Omental fat pad (tissue), 4 donors: ENCODE measurements at places on chromosomes 3 and 15.

DNA sequence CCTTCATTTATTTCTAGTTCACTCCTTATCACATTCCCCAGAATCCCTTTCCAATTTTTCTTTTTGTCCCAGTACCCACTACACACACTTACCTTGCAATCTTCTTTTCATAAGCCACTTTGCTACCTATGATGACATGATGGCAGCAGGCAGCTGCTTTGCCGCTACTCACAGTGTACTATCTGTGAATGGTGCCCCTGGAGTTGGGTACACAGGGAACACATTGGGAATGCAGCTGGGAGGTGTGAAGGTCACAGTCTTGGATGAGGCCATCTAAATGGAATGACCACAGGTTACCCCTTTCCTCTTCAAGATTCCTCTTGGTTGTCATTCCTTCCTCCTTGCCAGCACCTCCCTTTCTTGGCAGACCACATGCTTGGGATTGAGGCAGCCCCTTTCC is 20.8 kb upstream of the TNIK start:
- DNase-seq: no peak

GRCh38 chr3:191030491-191030890 is 168.0 kb upstream of the GMNC start:
- DNase-seq: no peak

- no peak for DNase-seq
Observed at GRCh38 chr3:114207768-114208167, 28.9 kb upstream of the DRD3 start.

- DNase-seq: no peak
Observed at GRCh38 chr3:154458560-154458959, 28.6 kb upstream of the GPR149 start.

- DNase-seq: no peak
Observed at GRCh38 chr15:101532865-101533264, 43.4 kb upstream of the PCSK6 start.

DNA sequence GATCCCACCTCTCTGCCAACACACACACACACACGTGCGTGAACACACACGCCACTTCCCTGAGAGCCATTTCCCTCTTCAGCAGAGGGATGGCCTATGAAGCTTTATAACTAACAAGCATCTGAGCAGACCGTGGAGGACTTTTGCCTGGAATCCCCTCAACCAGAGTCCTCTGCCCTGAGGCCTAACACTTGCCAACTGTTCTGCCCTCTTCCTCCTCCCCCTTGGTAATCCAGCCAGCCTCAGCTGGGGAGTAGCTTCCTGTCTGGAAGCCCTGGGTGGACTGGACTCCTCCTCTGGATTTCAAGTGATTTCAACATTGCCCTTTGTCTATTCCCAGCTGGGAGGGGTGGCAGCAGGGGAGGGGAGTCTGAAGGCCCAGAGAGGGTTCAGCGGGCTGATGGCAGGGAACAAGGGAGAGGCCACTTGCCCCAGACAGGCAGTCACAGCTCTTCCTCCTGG is 68.4 kb upstream of the HACD2 start:
- no peak for DNase-seq

GRCh38 chr15:76994971-76995945 is at the start of gene PSTPIP1:
Gene PSTPIP1, plus strand, starts transcription at chr15:76995126. Its CDS starts 448 bp downstream, at chr15:76995574.
- DNase-seq: no peak

DNA sequence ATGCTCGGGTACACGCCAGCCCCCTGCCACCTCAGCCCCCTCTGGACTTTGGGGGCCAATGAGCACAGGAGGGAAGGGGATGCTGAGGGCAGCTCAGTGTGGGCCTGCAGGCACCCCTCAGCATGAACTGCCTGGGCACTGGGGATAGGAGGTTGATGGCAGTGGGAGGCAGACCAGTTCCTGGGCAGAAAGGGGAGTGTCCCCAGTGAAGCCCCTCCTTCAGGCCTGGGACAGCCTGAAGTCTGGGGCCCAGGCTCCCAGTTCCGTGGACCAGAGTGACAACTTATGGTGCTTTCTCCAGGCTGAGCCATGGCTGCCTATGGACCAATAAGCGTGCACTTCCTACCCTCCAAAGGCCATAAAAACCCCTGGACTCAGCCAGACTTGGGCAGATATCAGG is 63.3 kb upstream of the IMPG2 start:
- no peak for DNase-seq

DNA sequence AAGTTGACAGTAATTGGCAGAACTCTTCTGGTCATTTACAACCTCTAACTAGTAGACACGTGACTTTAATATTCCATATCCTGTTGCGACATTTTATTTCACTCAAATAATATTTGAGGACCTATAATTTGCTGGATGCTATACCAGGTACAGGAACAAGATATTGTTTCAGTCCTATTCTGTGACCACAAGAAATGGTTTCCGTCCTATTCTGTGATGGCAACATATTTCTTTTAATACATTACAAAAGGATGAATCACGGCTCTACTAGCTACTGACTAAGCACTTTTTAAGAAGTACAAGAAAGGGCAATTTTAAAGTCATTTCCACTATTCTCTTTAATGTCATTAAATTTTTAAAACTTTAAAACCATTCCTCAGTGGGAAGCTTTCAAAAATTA is 400.2 kb downstream of the CNTN3 start:
- DNase-seq: no peak

DNA sequence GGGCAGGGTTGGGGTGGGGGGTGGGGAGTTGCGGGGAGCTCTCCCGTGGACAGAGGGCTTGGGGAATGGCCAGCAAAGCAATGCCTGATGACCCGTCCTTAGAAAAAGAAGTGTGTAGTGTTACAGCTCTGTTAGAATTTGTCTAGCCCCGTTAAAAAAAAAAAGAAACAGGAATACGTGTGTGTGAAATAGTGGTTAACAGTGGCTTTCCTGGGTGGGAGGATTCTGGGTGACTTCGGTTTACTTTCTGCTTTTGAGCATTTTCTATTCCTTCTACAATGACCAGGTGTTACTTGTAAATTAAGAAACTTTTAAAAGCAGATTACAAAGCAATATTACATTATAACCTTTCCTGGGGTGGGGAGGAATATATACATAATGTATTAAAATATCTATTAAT is 25.0 kb downstream of the H1-8 start:
- DNase-seq: no peak

DNA sequence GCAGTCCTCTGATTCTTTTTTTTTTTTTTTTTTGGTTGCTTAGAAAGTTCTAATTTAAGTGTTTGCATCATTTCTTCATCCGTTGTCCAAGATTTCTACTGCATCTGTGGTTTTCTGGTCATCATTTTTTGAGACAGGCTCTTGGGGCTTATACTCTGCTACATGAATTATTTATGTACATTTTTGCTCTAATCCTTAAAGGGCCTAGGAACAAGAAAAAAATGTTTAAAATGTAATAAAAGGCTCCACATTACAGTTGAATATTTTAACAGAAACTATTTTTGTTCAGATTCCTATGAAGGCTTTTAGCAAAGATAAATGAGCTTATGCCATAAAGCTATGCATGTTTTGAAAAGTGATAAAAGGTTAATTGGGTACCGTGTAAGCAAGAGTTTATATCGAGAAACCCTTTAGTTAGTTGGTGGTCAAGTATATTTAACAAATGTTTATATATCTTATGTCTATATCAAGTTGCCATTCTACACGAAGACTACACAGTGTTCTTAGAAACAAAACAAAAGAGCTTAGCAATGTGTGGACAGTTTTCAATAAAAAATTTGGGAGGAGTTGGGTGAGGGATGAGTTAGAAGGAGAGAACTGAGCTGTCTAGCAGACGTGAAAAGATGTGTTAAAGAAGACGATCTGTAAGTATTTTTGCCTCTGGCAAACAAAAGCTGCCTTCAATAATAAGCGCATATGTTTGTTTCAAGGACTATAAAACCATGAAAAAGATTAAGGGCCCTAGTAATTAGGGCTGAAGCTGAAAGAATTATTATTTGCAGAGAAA is 563.6 kb upstream of the NAALADL2 start:
- DNase-seq: no peak

DNA sequence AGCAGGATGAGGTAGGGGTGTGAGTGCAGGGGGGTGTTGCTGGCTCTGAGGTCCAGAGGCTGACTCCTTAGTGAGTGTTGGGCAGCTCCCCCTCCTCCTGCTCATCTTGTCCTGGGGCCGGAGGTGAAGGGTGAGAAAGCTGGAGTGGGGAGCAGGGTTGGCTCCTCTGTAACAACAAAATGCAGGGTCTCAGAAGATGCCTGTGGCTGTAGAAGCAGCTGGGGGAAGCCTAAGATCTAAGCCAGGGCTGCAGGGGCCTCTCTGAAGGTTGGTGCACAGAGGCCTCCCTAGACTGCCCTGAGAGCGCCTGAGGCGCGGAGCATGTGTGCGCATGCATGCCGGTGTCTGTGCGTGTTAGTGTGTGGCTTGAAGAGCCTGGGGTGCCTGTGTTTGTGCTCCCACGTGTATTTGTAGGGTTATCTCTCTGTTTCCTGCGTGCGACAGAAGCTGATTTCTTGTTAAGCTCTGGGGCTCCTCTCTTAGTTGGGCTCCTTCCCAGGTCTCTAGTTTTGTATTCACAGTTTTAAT is 5.3 kb upstream of the HDAC11 start:
- no peak for DNase-seq

DNA sequence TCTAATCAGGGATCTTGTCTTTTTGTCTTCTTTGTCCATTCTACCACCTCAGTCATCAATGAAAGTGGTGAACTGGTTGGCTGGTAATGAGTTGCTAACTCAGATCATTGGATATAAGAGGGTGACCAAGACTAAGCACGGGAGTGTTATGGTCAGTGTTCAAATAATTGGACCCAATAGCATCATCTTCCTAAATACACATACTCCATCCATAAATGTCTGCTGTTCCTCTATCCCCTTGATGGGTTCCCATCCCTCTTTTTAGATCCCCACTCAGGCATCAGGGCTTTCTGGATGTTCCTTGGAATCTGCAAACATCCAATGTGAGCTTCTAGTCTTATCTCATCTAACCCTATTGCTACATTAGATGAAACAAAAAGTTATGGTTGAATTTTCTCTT is 3.5 kb downstream of the SEMA5B start:
- no peak for DNase-seq

DNA sequence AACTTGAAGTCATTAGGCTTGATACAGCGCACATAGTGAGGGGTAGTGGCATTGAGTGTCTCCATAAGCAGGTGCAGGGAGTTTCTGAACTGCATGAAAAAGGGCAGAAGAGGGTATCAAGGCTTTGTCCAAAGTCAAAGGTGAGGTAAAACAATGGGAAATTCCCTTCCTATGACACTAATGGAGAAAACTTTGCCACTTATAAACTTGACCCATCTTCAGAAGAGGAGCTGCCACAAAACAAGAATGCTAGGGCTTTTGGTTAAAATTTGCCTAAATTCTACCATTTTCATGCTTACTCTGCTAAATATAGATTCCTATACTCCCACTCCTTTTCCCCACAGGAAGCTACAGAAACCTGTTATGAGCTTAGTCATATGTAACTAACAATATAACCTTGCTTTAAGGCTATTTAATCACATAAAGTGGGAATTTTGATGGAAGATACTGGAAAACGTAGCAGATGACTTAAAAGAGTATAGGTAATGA is 87.5 kb upstream of the MYO5C start:
- DNase-seq: no peak

- DNase-seq: no peak
Observed at GRCh38 chr3:24344784-24345439, 149.7 kb downstream of the THRB start.

GRCh38 chr3:73473181-73473897 is 151.4 kb downstream of the PDZRN3 start:
- no peak for DNase-seq

DNA sequence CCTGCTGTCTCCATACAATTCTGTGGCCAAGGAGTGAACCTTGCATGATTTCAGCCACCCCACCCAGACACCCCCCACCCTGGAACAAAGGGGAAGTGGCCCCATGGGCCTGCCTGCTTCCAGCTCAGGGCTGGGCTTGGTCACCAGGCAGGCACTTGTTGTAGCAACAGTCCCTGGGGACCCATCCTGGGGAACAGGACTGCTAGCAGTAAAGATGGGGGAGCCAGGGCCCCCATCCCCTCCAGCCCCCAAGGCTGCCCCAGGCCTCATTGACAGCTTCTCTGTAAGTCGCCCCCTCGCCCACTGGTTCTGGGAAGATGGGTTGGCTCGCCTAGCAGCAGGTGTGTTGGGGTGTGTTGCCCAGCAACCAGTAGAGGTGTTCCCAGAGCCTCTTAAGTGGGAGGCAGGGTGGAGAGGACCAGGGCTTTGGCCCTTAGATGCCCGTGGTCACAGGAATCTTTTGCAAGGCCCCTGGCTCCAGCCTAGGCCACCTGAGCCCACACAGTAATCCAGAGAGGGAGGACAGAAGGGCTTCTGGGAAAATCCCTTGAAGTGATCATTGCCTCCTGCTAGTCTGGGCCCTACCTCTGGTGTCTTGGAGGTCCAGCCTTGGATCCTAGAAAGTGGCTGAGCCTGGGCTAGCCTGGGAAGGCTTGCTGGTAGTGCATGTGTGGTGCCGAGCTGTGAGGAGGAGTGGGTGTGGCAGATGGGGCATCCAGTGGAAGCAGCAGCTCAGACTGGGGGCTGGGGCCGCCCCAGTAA is 48.9 kb downstream of the CYP11A1 start:
- DNase-seq: no peak

DNA sequence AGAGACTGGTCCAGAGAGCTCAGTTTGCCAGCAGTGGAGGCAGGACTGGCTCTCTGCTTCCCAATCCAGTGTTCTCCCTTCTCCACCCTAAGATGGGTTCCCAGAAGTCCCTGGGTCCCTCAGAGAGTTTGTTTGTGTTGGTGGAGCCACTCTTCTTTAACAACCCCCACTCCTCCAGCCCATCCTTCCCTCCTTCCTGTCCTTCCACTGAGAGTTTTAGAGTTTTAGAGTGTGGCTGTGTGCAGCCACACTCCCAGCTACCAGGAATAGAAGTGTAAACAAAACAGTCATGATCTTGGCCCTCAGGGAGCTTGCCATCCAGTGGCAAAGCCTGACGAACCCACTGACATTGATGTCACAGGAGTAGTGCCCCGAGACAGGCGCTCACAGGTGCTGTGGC is 12.5 kb upstream of the FBLN2 start:
- no peak for DNase-seq

DNA sequence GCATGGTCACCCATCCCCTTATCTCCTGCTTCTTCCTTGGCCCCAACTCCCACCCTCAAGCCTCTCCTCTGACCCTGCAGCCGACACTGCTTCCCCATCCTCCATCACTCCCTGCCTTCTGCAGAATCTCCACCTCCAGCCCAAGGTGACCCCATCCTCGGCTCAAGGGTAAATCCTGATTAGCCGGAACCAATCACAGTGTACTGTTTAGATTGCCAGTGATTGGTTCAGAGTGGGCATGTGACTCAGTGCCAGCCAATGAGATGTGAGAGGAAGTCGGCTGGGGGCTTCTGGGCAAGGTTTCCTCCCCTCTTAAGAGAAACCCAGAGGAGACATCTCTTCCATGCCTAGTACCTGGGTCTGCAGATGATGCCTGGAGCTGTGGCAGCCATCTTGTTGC is 10.3 kb downstream of the CACNA2D2 start:
- DNase-seq: no peak

DNA sequence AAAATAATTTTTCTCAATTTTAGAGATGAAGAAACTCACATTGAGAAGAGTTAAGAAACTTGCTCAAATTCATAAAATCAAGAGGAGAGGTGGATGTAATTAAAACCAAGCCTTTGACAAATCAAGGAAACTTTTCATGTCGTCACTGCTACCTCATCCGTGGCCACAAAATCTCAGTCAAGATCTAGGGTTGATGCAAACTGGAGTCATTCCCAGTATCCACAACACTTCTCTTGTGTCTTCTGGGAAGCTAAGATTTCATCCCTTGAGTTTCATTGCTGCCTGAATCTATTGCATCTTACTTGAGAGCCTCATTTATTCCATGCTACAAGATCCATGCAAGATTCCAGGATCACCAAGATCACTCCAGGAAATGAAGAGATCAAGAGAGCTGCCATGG is 5.4 kb upstream of the FBN1 start:
- DNase-seq: no peak

- no peak for DNase-seq
Observed at GRCh38 chr15:73329501-73330200, 39.1 kb downstream of the HCN4 start.

GRCh38 chr3:17009826-17010225 is 125.1 kb downstream of the PLCL2 start:
- DNase-seq: no peak
